NCI-H2171 (cell line): ENCODE measurements at places on chromosomes 5 and 9.

DNA sequence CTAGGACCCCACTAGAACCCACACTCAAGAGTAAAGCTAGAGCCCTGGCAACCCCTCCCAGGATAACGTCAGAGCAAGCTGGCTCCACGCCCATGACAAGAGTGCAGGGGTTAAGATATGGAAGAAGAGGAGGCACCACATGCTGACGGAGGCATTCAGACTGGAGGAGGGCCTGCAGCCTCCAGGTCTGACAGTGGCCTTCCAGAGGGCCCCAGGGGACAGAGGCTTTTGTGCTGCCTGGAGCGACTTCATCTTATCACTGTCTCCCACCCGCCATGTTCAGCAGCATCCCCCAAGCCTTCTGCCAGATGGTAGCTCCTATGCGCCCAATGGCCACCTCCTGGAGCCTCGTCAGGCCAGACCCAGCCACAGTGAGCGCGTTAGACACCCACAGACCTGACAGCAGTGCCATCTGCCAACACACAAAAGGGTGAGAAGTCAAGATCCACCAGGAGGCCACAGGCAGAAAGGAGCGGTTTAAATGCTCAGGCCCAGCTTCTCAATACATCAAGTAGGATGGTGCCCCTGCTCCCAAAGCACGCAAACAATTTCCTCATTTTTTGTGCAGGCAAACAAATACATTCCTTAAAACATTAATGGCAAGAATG, 65.8 kb downstream of the C5orf15 start:
- DNase-seq: no peak

GRCh38 chr5:40628407-40628806, 51.3 kb upstream of the PTGER4 start:
- no peak for DNase-seq

- DNase-seq: no peak
Measured at GRCh38 chr5:124972703-124973102, 226.3 kb upstream of the ZNF608 start.

DNA sequence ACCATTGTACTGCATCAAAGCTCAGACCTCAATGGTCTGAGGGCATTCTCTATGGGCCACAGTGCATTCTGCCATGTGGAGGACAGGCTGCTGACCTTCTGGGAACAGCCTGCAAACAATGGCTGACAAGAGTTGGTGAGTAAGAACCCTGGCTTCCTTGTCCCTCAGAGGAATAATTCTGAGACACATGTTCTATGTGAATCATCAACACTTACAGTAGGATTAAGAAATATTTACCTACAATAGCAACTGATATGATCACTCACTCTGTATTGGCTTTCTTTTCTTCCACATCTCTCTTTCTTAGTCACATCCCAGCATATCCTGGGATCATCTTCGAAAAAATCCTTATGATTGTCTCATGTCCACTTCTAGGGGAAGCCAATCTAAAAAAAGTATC, 306.5 kb upstream of the ITGA1 start:
- DNase-seq: no peak

- no peak for DNase-seq
Measured at GRCh38 chr9:115522912-115523311, 405.0 kb upstream of the TNC start.

GRCh38 chr5:1335540-1336095, 9.3 kb downstream of the CLPTM1L start:
- DNase-seq: no peak

GRCh38 chr9:91760906-91761305, 189.1 kb downstream of the ROR2 start:
- DNase-seq: no peak

- DNase-seq: no peak
Measured at GRCh38 chr9:34369636-34370035, 7.1 kb downstream of the MYORG start.

DNA sequence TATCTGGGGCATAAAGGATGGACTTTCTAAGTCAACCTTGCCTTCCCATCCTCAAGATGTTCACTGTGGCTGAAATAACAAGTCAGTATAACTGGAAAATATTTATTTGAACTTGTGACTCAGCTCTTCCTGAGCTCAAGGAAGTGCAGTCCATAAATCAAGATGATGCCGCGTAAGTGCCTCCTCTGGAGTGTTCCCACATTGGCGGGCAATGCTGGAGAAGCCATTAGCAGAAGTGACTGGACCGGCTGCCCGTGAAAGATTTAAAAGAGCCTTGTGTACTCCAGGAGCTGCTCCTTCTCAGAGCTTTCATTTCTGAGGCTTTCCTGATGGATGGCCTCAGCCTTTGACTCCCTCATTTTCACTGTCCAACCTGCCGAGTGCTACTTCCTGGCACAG, 17.4 kb downstream of the TMOD1 start:
- no peak for DNase-seq

GRCh38 chr5:59424515-59424914, 469.0 kb downstream of the PDE4D start:
- DNase-seq: no peak

DNA sequence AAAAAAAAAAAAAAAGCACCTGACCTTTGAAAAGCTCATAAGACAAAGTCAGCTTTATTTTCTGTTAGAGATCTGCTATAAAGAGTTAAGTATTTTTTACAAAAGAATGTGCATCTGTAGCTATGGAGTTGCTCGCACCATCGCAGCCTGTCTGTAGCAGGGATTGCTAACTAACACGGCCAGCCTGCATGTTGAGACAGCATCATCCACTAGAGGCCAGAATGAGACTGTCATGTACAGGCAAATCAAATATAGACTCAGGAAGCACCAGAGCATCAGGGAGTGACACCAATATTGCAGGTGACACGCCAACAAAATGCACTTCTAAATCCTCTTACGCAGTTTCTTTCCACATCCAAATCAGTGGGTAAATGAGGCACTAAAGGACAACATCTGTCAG, 136.3 kb upstream of the RASEF start:
- DNase-seq: peak; percentile 63

DNA sequence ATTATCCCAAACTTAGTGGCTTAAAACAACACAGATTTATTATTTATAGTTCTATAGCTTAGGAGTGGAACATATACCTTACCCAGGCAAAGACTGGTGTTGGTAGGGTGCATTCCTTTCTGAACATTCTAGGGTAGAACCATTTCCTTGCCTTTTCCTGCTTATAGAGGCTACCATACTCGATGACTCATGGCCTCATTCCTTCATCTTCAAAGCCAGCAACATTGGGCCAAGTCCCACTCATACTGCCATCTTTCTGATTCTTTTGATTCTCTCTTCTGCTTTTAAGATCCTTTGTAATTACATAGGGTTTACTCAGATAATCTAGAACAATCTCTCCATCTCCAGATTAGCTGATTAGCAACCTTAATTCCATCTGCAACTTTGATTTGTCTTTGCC, 452.7 kb upstream of the KLF4 start:
- DNase-seq: no peak

DNA sequence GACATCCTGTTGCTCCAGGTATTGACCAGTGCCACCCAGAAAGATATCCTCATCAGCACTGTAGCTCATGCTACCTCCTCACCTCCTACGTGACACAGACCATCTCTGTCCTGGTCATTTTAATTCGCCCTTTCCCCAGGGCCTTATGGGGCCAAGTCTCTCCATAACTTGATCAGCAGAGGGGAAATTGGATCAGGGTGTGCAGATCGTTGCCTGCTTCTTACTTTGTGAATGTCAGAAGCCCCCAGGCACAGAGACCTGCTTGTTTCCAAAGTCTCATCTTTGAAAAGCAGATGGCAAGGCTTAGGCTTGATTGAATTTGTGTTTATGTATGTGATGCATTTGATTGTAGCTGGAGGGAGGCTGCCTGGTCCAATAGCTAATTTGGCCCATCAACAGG, 8.8 kb upstream of the DBH start:
- no peak for DNase-seq

- no peak for DNase-seq
Measured at GRCh38 chr5:71573591-71573990, 13.5 kb upstream of the MCCC2 start.

GRCh38 chr9:124267271-124267807, 9.6 kb downstream of the NEK6 start:
- no peak for DNase-seq

GRCh38 chr5:96566833-96567587, 95.2 kb upstream of the CAST start:
- DNase-seq: no peak

- no peak for DNase-seq
Measured at GRCh38 chr5:78129597-78129996, 164.9 kb downstream of the AP3B1 start.

DNA sequence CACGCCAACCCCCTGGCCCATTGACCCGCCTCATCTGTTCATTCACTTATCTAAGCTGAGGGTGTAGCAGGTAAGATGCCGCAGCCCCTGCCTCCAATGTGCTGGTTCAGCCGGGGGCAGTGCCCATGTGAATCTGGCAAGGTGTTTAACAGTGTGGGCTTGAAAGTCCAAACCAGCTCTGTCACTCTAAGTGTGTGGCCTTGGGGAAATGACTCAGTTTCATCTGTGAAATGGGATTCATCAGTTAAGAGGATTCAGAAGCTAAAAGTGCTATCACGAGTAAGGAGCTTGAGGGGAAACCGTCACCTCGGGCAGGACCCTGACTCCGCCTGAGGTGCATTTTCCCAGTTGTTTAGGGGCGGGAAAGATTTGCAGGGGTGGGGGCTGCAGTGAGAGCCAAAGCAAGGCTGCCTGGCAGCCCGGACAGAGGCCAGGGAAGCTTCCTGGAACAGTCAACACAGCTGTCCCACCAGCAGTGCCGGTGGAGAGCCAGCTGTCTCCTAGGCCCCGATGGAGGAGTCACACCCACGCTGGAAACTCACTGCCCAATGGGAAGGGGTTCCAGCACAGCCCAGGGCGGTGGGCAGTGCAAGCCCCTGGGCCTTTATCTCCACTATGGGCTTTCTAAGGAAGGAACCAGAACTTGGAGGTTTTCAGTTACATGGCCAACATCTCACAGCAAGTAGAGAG, 9.7 kb upstream of the URM1 start:
- DNase-seq: peak; percentile 39

- DNase-seq: no peak
Measured at GRCh38 chr5:67182301-67182790, 14.3 kb downstream of the CD180 start.

GRCh38 chr5:176817841-176818377, 7.5 kb downstream of the UNC5A start:
- DNase-seq: peak; percentile 20

DNA sequence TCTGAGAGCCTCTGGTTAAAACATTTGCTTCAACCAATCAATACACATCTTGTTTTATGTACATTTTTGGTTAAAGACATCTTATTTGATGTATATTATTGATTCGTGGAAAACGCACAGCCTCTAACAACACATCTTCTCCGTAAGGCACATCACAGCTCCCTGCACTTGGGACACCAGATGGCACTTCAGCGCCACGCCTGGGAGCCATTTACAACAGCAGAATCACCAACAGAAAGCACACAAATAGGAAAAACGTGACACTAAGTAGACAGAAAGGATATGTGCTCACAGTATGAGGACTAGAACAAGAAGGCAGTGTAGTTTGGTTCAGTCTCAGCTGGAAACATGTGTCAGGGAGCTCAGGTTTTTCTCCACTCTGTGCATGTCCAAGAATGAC, 199.7 kb downstream of the ROR2 start:
- DNase-seq: peak; percentile 58

DNA sequence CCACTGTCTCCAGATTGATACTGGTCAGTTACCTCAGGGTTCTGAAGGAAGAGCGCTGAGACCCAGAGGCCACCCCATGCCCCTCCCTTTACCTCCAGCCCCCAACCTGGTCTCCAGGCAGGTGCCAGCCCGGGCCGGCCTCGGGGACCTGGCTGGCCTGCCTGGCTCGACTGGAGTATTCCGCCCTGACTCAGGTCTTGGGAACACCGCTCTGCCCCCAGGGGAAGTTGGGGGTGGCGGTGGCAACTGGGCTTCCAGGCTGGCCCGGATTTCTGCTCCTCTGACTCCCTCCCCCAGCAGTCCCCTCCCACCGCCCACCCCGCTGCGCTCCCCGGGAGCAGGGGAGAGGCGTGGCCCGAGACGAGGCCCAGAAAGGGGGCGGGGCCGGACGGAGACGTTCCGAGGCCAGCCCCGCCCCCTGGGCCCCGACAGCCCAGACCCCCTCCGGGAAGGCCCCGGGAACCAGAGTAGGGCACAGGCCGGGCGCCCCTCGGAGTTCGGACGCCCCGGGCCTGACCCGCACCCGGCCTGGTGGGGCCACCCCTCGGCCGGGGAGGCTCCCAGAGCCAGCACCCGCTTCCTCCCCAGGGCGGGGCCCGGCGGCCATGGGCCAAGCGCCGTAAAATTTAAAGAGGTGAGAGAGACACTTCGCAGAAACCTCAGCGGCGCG, 82.5 kb upstream of the ZBTB43 start:
- DNase-seq: peak; percentile 84

DNA sequence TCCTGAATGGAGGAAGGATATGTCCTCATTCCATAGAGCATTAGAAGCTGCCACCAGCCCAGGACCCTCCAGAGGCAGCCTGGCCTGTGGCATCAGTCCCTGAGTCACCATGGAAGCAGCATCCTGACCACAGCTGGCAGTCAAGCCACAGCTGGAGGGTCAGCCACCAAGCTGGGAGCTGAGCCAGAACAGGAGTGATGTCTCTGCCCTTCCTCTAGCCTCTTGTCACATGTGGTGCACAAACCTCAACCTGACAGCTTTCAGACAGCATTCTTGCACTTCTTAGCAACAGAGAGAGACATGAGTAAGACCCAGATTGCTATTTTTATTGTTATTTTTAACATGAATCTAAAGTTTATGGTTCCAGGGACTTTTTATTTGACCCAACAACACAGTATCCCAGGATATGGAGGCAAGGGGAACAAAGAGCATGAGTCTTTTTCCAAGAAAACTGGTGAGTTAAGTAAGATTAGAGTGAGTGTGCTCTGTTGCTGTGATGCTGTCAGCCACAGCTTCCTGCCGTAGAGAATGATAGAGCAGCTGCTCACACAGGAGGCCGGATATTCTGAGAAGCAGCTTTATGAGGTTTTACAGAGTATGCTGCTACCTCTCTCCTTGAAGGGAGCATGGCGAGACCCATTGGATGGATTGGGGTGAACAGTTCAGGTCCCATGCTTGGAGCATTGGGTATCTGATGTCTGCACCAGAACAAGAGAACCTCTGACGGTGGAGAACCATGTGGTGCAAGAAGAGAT, 13.0 kb upstream of the CYFIP2 start:
- no peak for DNase-seq

GRCh38 chr5:178587763-178588611, 2.2 kb downstream of the COL23A1 start:
- DNase-seq: no peak

- no peak for DNase-seq
Measured at GRCh38 chr5:113047733-113048652, 71.4 kb downstream of the DCP2 start.

GRCh38 chr9:92385953-92386352, 18.4 kb downstream of the OGN start:
- DNase-seq: no peak

- no peak for DNase-seq
Measured at GRCh38 chr5:111851631-111852548, 94.9 kb upstream of the NREP start.

- DNase-seq: peak; percentile 62
Measured at GRCh38 chr9:113298924-113299770, 4.0 kb downstream of the RNF183 start.
